ENCODE measurements at places on chromosomes 12 and 14.

- DNase-seq, result no peak
These were observed 190.8 kb downstream of the ADAMTS20 start for GRCh38 chr12:43361031-43361710.

DNA sequence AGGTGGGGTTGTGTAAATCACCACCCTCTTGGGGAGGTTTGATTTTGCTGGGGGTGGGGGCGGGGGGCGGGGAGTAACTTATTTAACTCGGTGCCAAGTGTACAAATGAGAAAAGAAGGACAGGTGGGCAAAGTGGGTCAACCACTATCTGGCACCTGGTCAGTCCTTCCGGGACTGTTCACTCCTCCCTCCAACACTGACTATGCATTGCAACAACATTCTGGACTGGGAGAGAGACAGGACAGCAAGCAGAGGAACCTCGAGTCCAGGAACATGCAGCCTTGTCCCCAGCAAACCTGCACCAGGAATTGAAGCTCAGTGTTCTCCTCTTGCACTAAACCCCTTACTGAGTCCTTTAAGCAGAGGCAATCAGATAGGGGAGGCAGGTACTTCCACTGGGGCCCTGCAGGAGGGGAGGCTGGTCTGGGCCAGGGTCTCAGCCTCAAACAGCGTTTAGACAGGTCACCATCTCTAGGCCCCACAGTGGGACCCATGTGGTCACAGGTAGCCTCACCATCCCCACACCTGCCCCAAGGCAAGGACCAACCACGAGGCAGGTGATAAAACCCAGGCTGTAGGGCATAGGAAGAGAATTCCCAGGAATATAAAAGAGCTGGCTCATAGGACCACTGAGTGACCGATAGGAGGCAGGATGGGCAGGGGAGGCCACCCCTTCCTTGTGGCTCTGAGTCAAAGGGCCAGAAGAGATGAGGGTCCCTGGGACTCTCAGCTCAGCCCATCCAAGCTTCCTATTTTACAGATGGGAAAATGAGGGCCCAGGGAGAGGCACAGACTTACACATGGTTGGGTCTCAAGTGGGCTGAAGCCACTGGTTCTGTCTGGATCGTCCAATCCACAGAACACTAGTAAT, 9.8 kb downstream of the CCDC85C start:
- no peak for DNase-seq

DNA sequence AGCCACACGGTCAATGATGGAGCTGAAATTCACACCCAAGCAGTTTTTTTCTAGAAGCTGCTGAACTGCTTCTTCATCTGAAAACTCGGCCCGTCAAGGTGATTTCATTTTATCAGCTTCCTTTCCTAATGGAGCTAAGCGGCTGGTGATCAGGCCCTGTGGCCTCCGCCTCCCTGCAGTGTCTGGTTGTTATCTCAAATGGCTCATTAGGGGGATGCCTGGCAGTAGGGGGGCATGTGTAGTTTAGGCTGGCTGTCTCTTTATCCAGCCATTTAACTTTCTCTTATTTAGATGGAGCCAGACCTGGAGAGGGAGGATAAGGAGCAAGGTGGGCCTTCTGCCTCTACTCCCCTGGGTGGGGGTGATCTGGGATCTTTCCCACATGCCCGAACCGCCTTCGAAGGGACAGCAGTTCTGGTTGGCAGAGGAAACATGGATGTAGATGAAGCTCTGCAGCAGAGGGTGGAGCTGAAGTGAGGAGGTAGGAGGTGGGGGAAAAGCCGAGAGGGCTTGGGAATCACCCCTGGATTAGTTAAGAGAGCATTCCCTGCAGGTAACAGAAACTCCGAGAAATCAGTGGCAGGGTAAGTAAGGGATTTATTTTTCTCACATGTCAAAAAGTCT, 64.4 kb downstream of the TGFB3 start:
- no peak for DNase-seq

DNA sequence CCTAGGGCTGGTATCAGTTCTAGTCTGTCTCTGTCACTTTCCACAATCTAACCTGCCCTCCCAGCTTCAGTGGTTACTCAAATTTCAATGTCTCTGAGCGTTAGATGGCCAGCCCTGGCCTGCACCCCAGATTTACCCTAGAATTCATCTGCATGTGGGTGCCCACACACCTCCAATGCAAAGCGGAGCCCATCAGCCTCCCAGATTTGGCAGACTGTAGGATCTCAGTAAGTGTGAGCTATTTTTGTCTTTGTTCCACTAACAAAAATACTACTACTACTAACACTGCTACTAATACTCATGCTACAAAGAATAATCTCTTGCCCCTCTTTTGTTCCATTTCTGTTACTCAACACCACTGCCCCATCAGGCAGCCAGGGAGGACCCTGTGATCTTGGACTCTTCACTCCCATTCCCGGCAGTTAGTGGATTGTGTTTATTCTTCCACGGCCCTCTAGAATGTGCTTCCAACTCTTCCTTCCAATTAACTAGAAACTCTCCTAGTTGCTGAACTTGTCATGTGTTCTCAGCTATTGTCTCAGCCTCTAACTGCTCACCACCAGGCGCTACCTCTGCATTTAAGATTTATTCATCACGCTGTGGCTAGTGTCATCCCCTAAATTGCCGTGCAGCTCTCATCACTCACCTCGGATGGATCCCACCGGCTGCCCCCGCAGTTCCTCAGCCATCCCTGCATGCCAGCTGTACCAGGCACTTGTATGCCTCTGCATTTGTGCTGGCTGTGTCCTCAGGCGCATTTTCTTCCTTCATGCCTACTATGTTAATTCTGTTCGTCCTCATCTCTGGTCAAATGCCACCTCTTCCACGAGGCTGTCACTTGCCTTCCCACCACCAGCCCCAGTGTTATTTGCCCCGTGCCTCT, 150.6 kb upstream of the HIF1A start:
- DNase-seq, result no peak

- DNase-seq, result no peak
These were observed 10.3 kb upstream of the RNASE12 start for GRCh38 chr14:20601522-20601921.

Measured in suppressor macrophage (primary cell).